ENCODE measurements at places on chromosomes 12 and 14.

DNA sequence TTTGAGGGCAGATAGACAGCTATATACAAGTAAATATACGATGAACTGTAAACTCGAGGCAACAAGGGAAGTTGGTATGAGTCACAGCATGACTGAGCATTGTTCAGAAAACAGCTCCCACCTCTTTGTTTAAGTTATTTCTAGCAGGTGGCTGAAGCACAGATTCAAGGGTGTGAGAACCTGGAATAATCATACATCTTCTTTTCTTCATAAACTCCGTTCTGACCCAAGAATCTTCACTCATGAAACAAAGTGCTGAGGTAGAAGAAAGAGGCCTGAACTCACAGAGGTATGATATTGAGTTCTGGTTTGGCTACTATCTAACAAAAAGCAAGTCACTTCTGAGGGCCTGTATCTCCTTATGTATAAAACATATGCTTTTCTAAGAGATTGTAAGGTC, 364.1 kb upstream of the KITLG start:
- H3K27ac ChIP-seq, result no peak overlapping the region
- no peaks in the 10 kb centered on the region for H3K36me3 ChIP-seq
- H3K27me3 ChIP-seq, result peaks cover 4% of the 10 kb centered on the region
- no peaks in the 10 kb centered on the region for H3K4me1 ChIP-seq
- H3K4me3 ChIP-seq, result no peak overlapping the region

GRCh38 chr12:112586148-112586783, 167.5 kb downstream of the PTPN11 start:
- no peak for DNase-seq
- H3K4me3 ChIP-seq, result no peak overlapping the region
- peaks cover 35% of the 10 kb centered on the region for H3K27me3 ChIP-seq
- H3K27ac ChIP-seq, result no peak overlapping the region
- no peaks in the 10 kb centered on the region for H3K36me3 ChIP-seq

GRCh38 chr12:46779879-46780278, 45.9 kb downstream of the SLC38A4 start:
- H3K27me3 ChIP-seq, result no peaks in the 10 kb centered on the region
- no peaks in the 10 kb centered on the region for H3K4me1 ChIP-seq
- peaks cover 1% of the 10 kb centered on the region for H3K36me3 ChIP-seq
- H3K27ac ChIP-seq, result no peak overlapping the region
- no peak overlapping the region for H3K4me3 ChIP-seq

- no peaks in the 10 kb centered on the region for H3K36me3 ChIP-seq
- H3K27me3 ChIP-seq, result peaks cover 5% of the 10 kb centered on the region
- H3K4me3 ChIP-seq, result no peak overlapping the region
- H3K27ac ChIP-seq, result no peak overlapping the region
- no peaks in the 10 kb centered on the region for H3K4me1 ChIP-seq
- no peak for DNase-seq
These were observed 41.5 kb upstream of the CCDC60 start for GRCh38 chr12:119292893-119293630.

- no peak overlapping the region for H3K4me3 ChIP-seq
- H3K27ac ChIP-seq, result no peak overlapping the region
- H3K4me1 ChIP-seq, result no peaks in the 10 kb centered on the region
- DNase-seq, result no peak
These were observed 28.9 kb downstream of the PNMA1 start for GRCh38 chr14:73685328-73685727.

- DNase-seq, result no peak
- H3K36me3 ChIP-seq, result no peaks in the 10 kb centered on the region
- H3K4me1 ChIP-seq, result no peaks in the 10 kb centered on the region
- no peak overlapping the region for H3K27ac ChIP-seq
These were observed 55.1 kb downstream of the RPH3A start for GRCh38 chr12:112846619-112847018.

DNA sequence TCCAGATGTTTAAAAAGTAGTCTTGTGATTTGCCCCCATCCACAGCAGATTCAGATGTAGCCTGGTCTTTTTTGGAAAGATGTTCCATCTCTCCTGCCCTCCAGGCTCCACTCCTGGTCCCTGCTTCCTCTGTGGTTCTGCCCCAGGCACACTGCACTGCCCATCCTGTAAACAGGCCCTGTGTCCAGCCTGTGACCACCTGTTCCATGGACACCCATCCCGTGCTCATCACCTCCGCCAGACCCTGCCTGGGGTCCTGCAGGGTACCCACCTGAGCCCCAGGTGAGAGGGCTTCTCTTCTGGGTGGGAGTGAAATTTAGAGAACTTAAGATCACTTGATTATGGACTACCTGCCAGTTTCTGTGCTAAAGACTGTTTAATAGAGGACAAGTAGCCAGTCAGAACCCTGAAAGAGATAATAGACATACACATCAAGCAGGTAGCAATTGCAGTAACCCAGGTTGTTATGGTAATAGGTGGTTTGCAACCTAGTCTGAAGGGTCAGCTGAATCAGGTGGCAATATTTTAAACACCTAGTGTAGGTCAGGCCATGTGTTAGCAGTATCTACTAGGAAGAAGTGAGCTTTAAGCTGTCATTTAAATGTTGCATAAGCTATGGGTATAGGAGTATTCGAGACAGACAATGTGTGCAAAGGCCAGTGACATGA, 2.1 kb downstream of the RNF31 start:
- peaks cover 28% of the 10 kb centered on the region for H3K4me1 ChIP-seq
- H3K4me3 ChIP-seq, result peak overlapping the region; percentile 31
- peaks cover 44% of the 10 kb centered on the region for H3K36me3 ChIP-seq
- H3K27ac ChIP-seq, result no peak overlapping the region
- no peaks in the 10 kb centered on the region for H3K27me3 ChIP-seq

DNA sequence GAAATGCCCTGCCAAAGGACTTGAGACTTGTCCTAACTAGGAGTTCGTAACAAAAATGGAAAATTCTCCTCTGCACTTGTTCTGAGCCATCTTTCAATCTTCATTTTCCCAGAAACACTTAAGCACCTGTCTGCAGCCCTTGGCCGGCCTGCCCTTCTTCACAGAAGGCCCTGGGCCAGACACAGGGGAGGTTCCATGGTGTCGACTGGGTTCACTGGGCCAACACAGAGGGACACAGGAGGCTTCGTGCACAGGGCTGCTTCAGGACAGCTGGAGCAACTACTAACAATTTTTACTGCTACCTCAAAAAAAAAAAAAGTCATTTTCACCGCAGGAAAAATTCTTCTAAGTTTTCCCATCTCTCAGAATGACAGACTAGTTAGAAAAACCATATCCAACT, 19.6 kb downstream of the NID2 start:
- H3K4me1 ChIP-seq, result peaks cover 12% of the 10 kb centered on the region
- DNase-seq, result no peak
- H3K4me3 ChIP-seq, result no peak overlapping the region
- H3K27me3 ChIP-seq, result no peaks in the 10 kb centered on the region
- no peak overlapping the region for H3K27ac ChIP-seq
- H3K36me3 ChIP-seq, result no peaks in the 10 kb centered on the region
